GM23248 (cell line): ENCODE measurements at places on chromosomes 1 and 21.

- DNase-seq = no peak
These were observed 94.2 kb downstream of the CACNA1E start for GRCh38 chr1:181577475-181577874.

- DNase-seq = peak; percentile 51
These were observed 42.5 kb upstream of the IL10 start for GRCh38 chr1:206814716-206815341.

- no peak for DNase-seq
These were observed 31.9 kb downstream of the CYP4B1 start for GRCh38 chr1:46830665-46831322.

DNA sequence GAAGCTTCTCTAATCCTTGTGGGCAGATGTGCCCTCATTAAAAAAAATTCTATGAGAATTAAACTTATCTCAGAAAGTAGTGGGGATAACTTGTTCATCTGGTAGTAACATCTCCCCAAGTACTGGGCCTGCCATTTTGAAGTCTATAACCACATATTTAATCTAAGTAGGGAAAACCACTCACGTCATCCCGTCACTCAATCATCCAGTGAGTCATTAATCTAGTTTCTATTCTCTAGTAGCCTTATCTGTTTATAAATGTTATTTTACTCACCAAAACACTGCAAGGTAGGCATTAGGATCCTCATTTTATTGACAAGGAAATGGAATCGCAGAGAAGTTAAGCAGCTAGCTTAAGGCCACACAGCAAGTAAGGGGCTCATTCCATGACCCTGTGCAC lies 221.9 kb downstream of the ATG4C start:
- no peak for DNase-seq

GRCh38 chr1:172533513-172534151 lies 682 bp downstream of the SUCO start:
- DNase-seq = peak; percentile 59

GRCh38 chr1:237884237-237884636 lies 6.5 kb downstream of the ZP4 start:
- DNase-seq = no peak

DNA sequence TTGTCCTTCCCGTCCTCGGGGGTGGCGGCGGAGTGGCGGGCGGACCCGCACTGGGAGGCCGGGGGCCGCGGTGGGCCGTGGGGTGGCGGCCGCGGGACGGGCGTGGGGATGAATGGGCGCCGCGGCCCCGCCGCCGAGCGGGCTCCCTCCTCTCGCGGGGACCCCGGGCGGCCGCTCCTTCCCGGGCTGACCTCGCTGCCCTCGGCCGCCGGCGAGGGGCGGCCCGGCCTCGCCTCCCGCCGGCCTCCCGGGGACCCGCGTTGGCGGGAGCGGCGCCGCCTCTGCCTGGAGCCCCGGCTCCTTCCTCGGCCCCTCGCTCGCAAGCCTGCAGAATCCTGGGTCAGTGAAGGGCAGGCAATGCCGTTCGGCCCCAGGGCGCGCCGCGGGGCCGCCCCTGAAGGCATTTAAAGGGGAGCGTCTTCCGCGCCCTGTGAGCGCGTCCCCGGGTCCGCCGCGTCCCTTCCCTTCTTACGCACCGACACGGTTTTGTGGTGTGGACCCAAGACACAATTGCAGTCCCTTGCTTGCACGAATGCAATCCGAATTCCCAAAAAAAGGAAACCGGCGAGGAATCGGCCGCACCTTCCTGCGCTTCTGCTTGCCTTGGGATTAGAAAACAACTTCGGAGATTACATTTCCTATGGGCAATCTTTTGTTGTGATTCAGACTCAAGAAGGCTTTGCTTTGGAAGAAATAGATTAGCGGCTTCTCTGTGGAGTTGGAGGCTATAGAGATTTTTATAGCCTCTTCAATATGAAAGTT lies 776 bp downstream of the ITSN1 start:
- DNase-seq = peak; percentile 57

DNA sequence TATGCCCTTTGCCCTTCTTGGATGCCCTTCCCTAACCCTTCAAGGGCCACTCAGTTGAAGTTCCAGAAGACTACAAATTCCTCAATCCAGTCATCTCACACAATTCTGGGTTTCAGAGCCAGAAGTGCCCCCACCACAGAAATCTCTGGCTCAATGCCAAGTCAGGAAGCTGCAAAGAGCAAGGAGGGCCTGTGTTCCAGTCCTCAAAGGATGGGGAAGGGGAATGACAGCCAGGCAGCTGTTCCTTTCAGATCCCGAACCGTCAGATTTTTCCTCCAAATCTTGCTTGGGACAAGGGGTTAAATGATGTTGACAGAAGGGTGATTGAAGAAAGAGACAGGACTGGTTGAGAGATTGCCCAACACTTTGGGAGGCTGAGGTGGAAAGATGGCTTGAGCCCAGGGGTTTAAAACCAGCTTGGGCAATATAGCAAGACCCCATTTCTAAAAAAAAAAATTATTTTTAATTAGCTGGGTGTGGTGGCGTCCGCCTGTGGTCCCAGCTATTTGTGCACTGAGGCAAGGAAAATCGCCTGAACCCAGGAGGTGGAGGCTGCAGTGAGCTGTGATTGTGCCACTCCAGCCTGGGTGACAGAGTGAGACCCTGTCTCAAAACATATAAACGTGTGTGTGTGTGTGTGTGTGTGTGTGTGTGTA lies 716 bp upstream of the HPDL start:
- peak; percentile 9 for DNase-seq

- DNase-seq = no peak
These were observed 85.9 kb upstream of the PUM1 start for GRCh38 chr1:31151402-31151801.
